ENCODE measurements at places on chromosomes 7 and 10.
A peak's percentile ranks its signal among the peaks of the same experiment; 100 is the strongest.

DNA sequence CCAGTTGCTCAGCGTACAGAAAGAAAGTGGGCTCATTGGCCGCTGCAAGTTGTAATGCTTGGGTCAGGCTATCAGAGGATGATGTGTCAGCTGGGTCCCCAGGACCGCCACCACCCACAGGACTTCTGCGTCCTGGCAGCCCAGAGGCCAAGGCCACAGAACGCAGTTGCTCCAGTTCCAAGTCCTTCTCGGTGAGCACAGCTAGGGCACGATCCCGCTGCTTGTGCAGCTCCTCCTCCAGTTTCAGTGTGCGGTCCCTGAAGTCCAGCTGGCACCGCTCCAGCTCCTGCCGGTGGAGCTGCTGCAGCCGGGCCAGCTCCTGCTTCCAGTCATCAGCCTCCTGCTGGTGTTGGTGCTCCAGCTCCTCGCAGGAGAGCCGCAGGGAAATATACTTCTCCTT lies 3.0 kb downstream of the GCC1 start:
- DNase-seq = peak; percentile 37

- no peak for DNase-seq
These were observed 7.0 kb upstream of the ZNF862 start for GRCh38 chr7:149830997-149831740.

- DNase-seq = no peak
These were observed 2.7 kb upstream of the KMT2E start for GRCh38 chr7:105011141-105011830.

DNA sequence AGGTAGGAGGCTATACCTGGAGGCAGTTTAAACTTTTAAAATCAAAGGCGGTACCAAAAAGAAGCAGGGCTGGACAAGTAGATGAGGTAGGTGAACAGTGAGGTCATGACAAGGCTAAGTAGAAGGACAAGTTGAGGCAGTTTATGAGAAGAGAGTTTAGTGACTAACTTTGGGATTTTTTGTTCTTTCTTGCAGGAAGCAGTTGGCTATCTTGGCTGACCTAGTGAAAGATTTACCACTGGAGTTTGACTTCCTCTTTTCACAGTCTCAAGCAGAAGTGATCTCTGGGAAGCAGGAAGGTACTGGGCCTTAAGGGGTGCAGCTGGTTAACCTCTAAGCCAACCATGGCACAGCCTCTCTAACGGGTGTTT lies 26.3 kb downstream of the ENTPD7 start:
- no peak for DNase-seq

DNA sequence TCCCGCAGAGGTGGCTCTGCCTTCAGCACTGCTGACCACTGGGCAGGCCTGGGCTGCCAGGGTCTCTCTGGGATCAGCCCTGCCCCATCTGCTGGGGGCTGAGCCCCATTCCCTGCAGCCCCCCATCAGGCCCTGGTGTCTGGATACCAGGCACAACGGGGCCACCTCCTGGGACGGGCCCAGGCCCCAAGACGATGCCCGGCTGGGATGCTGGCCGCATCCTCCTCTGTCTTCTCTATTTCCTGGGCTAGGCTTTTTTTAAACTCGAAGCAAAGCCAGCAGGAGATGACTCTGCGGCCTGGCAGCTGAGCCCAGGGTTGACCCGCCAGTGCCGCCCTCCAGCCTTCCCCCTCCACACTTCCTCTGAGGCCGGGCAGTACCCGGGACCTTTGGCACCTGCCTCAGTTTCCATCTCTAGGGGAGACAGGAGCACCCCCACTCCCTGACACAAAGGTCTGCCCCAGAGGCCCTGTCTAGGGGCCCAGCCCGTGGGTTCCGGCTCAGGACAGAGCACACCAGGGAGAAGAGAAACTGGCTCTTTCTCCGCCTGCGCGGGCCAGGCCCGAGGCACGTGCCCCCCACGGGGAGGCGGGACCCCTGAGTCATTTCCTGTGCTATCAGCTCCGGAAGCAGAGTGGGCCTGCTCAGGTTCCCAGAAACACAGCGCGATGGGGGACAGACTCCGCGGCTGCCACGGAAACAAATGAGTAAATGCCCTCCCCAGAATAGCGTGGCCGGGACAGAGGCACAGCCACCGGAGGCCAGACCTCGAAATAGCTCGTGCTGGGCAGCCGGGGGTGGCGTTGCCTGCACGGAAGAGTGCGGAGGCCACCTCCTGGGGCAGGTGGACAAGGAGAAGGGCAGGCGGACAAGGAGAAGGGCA lies 84.6 kb upstream of the PDGFA start:
- peak; percentile 53 for DNase-seq

GRCh38 chr7:149188637-149189259 lies 6.6 kb upstream of the ZNF282 start:
- no peak for DNase-seq

GRCh38 chr10:100997360-100998182 lies 2.0 kb upstream of the LZTS2 start:
- peak; percentile 69 for DNase-seq
